ENCODE measurements at places on chromosomes 11 and 22. TPM values are rescaled to one million over a fixed set of nuclear protein-coding genes. Genes with fewer than 3 reads are reported as not detected.

Gene OR4A16
- total RNA-seq: not detected

Gene MCM5
- total RNA-seq: 77.0 TPM

Gene NDUFV1
- total RNA-seq: 205 TPM

Gene GPHA2
- total RNA-seq: 1.3 TPM

Gene CYTH4
- 12.2 TPM for total RNA-seq

Gene SMC1B
- total RNA-seq: not detected

Gene DAGLA
- 3.6 TPM for total RNA-seq

Gene FOSL1
- not detected for total RNA-seq

Gene MRGPRE
- total RNA-seq: not detected

Gene MS4A6E
- total RNA-seq: not detected

Gene LRRC75B
- 25.6 TPM for total RNA-seq

Gene KIAA1671
- 27.3 TPM for total RNA-seq

Gene SCGB1D2
- not detected for total RNA-seq

Gene RIC3
- 11.2 TPM for total RNA-seq

Gene LDHAL6A
- total RNA-seq: 0.12 TPM

Gene GGTLC3
- 0.29 TPM for total RNA-seq

Gene GPR83
- 0.41 TPM for total RNA-seq

Gene NXPE2
- 0.70 TPM for total RNA-seq

Gene OR56A1
- 0.12 TPM for total RNA-seq

Gene RPL3
- 3,148 TPM for total RNA-seq

Gene OR8I2
- total RNA-seq: not detected

Gene ADM
- 91.5 TPM for total RNA-seq

Gene OR4C15
- not detected for total RNA-seq
